Cardiac muscle cell (in vitro differentiated cells and primary cell): ENCODE measurements at places on chromosomes 12 and 14.

- no peak for DNase-seq
Measured at GRCh38 chr12:112808156-112808555, 16.6 kb downstream of the RPH3A start.

DNA sequence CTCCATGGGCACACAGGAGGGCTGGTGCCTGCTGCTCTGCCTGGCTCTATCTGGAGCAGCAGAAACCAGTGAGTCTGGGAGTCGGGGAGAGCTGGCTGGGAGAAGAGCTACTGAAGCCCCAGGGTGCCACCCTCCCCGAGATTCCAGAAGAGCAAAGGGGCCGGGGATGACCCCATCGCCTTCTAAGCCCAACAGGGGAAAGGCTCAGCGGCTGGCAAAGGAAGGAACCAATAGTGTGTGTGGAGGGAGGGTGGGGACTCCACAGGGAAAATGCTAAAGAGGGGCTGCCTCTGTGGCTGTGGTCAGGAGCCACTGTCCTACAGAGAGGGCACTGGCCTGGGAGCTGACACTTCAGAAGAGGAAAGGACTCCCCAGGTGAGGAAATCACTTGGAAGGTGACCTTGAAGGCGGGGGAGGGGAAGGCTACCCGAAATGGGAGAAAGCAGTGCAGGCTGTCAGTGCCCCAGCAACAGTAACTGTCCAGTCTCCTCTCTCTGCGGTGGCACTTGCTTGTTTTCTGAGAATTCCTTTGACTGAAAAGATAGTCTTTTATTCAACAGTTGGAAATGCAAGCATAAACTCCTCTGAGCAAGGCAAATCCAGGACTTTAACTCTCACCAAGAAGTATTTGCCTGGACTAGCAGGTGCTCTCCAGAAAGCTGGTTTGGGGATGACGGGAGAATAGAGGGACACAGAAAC lies 552 bp downstream of the TAPBPL start:
- DNase-seq = no peak

- no peak for DNase-seq
Measured at GRCh38 chr14:36221112-36221511, 44.6 kb upstream of the PTCSC3 start.

- DNase-seq = peak; percentile 12
Measured at GRCh38 chr14:29390081-29390832, 537.4 kb downstream of the PRKD1 start.
